ENCODE measurements at places on chromosomes 3 and 15.

GRCh38 chr3:67860429-67860828 is 206.0 kb upstream of the SUCLG2 start:
- no peak for DNase-seq

DNA sequence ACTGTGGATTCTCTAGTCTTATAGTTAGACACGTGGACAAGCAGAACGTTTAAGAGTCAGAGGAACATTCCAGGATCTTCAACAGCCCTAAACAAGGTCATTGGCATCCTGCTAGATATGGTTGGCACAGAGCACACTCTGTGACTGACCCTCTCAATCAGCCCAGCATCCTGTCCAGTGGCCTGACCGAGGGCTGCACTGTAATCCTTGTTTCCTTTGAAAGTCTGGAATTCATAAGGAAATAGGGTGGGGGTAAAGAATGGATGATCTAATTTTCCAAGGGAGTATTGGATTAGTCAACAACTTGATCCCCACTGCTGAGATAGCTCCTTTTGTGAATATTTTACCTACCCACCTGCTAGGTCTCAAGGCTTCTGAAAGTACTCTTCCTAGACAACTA is 94.5 kb upstream of the DLG1 start:
- no peak for DNase-seq

DNA sequence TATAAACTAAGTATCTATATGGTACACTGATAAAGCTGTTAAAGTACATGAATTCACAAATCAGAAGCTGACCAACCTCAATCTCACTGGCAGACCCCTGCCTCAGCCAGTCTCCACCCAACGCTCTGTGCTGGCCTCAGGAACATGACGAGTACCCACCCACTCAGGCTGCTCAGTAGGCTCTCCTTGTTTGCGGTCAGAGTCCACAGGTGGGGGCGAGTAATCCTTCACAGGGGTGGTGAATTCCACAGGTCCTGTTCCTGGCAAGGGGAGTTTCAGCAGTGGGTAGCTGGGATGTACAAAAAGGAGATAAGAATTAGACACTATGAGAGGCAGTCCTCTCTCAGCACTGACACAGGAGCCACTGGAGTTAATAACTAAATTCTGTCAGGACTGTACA is 40.9 kb downstream of the SCAP start:
- DNase-seq: no peak

DNA sequence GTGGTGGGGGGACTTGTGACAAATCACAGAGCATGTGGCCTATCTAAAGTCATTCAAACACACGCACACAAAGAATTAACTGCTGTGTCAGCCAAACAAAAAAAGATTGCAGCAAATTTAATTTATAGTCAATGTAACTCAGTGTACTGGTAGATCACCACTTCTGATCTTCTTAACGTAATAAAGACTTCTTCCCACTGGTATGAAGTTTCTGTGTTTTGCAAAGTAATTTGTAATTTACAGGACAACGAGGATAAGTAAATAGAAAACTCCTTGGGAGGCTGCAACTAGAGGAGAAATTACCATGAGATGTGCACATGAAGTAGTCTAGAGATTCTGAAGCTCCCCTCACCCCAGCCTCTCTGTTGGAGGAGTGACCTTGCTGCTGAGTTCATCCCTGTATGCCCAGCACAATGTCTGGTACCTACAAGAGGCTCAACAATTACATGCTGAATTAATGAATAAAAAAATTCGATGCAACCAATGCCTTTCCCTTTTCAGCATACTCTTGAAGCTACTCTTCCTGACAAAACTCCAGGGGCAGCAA is 207.3 kb downstream of the ARRDC4 start:
- DNase-seq: no peak

DNA sequence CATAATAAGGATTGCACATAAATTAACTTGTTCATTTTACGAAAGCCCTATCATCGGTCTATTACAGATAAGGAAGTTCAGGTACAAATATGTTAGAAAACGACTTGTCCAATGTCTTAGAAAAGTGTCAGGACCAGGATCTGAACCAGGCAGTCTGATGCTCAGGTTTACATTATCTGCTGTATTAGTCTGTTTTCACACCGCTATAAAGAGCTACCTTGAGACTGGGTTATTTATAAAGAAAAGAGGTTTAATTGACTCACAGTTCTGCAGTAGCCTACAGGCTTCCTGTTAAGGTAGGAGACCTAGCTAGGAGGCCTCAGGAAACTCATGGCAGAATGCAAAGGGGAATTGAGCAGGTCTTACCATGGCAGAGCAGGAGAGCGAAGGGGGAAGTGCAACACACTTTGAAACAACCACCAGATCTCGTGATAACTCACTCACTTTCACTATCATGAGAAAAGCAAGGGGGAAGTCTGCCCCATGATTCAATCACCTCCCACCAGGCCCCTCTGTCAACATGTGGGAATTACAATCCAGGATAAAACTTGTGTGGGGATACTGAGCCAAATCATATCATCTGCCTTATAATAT is 45.8 kb upstream of the GOLIM4 start:
- DNase-seq: no peak

- DNase-seq: no peak
Measured at GRCh38 chr15:45589256-45589655, 2.1 kb downstream of the BLOC1S6 start.

GRCh38 chr3:13098192-13098988 is 25.2 kb upstream of the IQSEC1 start:
- DNase-seq: no peak

DNA sequence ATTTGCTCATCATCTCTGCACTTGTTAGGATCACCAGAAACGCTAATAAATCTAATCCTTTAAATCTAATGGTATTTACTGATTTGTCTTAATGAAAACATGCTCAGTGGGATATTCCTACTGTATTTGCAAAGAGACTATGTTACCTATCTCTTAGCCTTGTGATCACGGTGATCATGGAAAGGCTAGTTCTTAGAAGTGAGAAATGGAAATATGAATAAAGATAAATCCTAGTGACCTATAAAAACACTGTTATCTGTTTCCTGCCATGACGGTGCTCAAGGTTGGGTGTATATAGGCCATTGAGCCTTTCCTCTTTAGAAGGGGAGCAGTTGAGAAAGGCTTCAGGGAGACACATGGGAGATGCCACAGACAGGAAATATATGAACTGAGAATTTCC is 116.3 kb downstream of the THRB start:
- no peak for DNase-seq

- DNase-seq: no peak
Measured at GRCh38 chr3:72086042-72086742, 301.2 kb upstream of the PROK2 start.

DNA sequence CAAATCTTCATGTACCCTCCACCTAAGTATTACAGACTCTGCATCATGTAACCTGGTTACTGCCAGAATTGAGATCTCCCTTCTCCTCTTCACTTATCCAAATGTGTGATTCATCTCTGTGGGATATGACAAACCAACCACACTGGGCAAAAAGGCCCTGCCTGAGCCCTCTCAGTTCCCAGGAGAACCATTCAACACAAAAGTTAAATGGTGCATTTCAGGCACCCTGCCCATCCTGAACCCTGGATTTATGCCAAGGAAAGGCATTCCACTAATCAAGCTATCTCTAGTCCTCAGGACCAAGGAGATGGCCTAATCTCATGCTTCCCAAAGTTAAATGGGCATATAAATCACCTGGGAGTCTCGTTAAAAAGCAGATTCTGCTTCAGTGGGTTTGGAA is 108.5 kb downstream of the TNIK start:
- no peak for DNase-seq

GRCh38 chr15:90190606-90191343 is 10.4 kb upstream of the SEMA4B start:
- no peak for DNase-seq

- no peak for DNase-seq
Measured at GRCh38 chr3:8845641-8846040, 76.2 kb upstream of the OXTR start.

- DNase-seq: no peak
Measured at GRCh38 chr3:136624894-136625815, 127.0 kb downstream of the STAG1 start.

DNA sequence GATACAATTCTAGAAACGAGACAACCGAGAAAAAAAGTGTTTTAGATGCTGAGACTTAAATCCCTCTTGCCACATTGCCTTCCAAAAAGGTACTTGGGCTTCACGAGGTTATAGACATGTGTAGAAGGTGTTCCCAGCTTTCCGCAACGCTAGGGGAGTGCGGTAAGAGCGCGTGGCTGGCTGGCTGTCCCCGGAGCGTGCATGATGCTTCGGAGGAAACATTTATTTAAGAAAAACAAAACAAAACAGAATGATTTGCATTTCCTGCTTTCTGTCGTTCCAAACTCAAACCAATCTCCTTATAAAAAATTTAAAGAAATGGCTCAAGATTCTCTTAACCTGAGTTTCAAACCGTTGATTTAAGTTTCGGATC is 841 bp downstream of the SLC6A20 start:
- no peak for DNase-seq

GRCh38 chr15:69820819-69821218 is 276.9 kb downstream of the TLE3 start:
- DNase-seq: no peak

DNA sequence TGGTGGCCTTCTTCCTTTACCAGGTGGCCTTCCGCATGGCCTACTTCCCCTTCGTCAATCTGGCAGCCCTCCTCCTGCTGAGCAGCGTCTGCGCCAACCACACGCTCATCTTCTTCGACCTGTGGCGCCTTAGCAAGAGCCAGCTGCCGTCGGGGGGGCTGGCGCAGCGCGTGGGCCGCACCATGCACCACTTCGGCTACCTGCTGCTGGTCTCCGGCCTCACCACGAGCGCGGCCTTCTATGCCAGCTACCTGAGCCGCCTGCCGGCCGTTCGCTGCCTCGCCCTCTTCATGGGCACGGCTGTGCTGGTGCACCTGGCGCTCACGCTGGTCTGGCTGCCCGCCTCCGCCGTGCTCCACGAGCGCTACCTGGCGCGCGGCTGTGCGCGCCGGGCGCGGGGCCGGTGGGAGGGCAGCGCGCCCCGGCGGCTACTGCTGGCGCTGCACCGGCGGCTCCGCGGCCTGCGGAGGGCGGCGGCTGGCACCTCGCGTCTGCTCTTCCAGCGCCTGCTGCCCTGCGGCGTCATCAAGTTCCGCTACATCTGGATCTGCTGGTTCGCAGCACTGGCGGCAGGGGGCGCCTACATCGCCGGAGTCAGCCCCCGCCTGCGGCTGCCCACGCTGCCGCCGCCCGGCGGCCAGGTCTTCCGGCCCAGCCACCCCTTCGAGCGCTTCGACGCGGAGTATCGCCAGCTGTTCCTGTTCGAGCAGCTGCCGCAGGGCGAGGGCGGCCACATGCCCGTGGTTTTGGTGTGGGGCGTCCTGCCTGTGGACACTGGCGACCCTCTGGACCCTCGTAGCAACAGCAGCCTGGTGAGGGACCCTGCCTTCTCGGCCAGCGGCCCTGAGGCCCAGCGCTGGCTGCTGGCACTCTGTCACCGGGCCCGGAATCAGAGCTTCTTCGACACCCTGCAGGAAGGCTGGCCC is 9.9 kb downstream of the DISP2 start:
- DNase-seq: peak; percentile 46

GRCh38 chr3:32816439-32817256 is 1.1 kb upstream of the TRIM71 start:
- DNase-seq: no peak

DNA sequence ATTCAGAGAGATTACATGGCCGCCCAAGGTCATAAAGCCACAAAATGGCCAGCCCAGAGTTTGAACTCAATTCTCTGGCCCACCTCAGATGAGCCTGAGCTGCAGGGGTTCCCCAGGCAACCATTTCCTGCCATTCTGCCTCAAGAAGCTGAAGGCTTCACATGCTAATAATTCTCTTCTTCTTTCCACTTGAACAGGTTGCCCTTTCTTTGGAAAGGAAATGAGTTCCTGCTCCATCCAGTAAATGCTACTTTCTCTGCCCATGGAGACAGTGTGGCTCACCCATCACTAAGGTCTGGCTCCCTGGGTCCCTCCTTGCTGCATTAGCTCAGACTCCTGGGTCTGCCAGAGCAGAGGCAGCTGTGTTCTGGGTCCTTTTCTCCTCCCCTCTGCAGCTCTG is 48.2 kb downstream of the TRIM42 start:
- no peak for DNase-seq

GRCh38 chr3:64828276-64828675 is 140.5 kb upstream of the ADAMTS9 start:
- no peak for DNase-seq

- DNase-seq: no peak
Measured at GRCh38 chr15:58738046-58738707, 11.3 kb downstream of the ADAM10 start.

GRCh38 chr15:92637626-92638025 is 17.9 kb downstream of the FAM174B start:
- no peak for DNase-seq

DNA sequence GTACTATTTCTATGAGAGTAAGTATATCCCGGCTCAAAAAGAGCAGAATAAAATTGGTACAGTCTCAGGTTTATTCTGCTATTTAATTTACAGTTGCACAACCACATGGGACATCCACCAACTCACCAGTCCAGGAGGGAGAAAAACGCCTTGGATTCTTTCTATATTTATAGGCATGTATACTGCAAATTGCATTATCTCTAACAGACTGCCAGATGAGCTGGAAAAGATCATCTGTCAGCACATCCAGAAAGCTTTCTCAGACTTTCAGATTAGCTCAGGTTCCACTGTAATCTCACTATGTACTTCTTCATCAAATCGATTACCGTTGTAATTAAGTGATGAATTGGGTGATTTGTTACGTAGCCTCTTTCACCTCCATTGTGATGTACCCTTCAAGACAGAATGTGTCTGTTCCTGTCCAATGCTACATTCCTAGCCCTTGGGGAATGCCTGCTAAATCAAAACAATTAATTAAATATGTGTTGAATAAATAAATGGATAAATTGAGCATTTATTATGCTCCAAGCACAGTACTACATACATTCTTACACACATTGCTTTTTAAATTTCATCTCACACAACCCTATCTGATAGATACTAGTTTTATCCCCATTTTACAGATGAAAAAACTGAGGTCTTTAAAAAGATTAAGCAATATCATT is 38.1 kb upstream of the TMC3 start:
- DNase-seq: no peak

- DNase-seq: no peak
Measured at GRCh38 chr15:81492969-81493645, 119.1 kb upstream of the TMC3 start.

- no peak for DNase-seq
Measured at GRCh38 chr15:76234337-76234889, 76.9 kb downstream of the ETFA start.

- no peak for DNase-seq
Measured at GRCh38 chr3:174937478-174937877, 78.3 kb downstream of the NAALADL2 start.

DNA sequence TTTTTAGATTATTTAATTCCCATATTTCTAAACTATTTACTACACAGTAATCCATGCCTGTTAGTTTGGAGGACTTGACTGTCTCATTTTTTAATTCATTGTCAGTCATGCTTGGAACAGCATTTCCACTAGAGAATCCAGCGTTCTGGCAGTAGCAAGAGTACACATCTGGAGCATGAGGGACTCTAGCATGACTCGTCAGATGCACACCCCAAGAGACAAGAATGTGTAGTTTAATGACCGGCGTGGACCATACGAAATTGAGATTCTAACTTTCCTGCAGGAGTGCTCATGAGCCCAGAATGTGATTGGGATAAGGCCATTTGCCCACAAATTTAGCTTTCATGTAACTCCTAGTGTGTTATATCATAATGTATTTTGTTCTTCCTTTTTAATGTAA is 48.9 kb downstream of the ASB7 start:
- no peak for DNase-seq
